ENCODE measurements at places on chromosomes 3 and 15.

- DNase-seq: no peak
Measured at GRCh38 chr15:93035953-93036810, 52.8 kb downstream of the RGMA start.

- no peak for DNase-seq
Measured at GRCh38 chr3:152383136-152383606, 114.4 kb downstream of the MBNL1 start.

DNA sequence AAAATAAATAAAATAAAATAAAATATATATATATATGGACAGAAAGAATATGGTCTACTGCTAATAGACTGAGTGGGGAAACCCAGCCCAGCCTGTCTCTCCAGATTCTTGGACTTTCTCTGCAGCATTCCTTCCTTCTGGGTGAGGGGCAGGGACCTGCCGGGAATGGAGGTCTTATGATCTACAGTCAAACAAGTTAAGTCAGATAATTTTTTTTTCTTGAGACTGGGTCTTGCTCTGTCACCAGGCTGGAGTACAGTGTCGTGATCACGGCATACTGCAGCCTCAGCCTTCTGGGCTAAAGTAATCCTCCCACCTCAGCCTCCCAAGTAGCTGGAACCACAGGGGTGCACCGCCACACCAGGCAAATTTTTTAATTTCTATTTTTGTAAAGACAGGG lies 33.5 kb upstream of the ZNF774 start:
- DNase-seq: no peak

DNA sequence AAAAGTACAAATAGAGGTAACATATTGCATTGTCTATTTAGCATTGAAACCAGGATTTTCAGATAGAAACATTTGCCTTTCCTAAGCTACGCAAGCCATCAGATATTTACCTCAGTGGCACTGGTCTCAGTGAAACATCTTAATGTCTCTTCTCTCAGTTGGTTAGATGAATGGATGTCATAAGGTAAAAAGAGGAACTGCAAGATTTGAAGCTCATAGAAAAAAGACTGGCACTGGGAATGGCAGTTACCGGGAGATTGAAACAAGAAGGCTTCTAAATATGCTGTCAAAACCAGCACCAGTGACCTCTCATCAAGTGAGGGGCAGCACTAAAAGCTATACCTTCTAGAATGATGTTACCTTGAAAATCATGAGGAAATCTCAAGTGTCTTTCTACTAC lies 486.4 kb downstream of the FHIT start:
- no peak for DNase-seq

GRCh38 chr15:64651601-64652191 lies 123.7 kb downstream of the RBPMS2 start:
- no peak for DNase-seq

DNA sequence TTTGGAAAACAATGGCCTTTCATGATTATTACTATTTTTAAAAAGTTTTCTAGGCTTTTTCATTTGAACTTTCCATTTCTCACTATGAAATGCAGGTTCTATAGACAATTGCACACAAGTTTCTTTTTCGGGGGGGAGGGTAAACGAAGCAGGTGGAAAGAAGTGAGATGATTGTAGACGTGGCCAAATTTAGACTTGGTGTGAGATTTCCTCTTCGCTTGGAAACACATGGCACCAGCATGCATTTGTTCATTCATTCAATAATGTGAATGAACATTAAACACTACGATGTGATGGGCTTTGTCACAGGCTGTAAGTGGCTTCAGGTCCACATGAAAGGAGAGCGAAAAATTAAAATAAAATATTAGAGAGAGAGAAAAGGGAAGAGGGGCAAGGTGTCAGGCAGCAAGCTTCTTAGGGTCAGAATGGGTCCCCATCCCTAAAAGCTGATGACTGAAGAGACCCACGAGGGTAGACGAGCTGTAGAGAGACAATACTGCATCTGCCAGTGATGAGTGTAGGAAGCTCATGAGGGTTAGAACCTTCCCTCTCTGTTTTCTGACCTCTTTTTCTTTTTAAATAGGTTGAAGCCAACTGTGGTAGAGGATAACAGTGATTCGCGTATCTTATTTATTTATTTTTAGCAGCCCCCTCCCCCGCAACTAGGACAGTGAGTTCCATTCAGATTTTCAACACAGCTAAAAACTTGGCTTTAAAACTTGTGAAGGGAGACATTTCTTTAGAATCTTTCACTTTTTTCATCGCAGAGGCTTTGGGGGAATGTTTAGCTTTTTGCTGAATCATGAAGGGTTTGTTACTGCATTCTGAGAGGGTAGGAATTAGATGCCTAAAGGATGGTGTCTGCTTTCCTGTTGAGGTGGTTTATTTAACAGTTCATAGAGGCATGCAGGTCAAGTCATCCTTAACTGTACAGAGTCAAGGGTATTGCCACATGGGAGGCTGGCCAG lies 36.2 kb downstream of the GAP43 start:
- no peak for DNase-seq

DNA sequence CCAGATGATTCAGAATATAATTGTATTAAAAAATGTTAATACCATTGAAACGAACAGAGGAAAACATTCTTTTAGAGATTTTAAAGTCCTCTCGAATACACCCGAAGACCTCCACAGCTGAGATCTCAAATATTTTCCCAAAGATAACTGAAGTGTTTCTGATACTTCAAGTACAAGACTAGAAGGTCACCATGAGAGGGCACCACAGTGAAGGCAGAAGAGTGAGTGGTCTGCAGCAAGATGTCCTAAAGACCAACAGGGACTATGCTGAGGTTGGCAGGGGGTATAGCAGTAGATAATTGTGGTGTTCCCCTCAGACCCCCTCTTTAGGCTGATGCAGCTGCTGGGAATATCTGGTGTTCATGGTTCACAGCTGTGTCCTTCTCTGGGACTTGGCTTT lies 156.5 kb downstream of the PDCD6IP start:
- DNase-seq: no peak

DNA sequence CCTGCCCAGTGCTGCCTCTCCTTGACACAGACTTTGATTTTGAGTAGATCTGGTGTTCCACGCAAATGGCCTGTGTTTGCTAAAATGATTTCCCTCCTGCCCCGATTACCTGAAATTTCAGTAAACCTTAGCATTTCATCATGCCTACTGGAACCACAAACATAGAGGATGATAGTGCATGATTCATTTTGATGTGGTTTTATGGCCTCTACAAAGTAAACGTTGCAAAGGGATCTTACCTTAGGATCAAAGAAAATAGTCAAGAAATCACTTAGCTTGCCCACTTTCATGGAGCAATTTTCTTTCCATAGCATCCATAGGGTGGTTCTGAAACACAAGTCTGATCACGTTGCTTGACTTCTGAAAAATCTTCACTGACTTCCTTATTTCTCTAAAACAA lies 524.6 kb upstream of the ATP11B start:
- no peak for DNase-seq

DNA sequence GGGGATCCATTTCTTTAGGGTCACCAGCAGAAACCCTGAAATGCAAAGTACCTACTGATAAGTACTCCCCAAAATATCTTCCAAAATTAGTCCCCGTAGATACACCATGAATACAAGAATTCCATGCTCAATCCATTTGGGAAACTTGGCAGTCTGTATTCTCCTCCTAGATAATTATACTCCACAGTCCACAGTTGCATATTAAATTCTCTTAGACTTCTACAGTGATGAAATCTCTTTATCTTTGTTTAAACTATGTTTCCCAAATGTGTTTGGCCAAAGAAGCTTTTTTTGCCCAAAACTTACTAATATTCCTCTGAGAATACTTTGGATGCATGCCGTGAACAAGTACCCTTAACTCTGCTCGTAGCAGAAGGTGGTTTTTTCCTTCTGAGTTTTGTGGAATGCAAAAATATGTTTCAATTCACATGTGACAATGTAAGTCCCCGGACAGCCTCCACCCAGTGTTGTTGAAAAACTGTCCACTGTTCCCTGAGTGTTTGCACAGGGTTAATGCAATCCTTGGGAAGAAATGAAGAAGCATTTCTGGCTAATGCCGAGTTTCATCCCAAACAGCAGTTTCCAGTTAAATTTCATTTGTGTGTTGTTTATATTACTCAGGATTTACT lies 126.7 kb downstream of the ARNT2 start:
- no peak for DNase-seq

DNA sequence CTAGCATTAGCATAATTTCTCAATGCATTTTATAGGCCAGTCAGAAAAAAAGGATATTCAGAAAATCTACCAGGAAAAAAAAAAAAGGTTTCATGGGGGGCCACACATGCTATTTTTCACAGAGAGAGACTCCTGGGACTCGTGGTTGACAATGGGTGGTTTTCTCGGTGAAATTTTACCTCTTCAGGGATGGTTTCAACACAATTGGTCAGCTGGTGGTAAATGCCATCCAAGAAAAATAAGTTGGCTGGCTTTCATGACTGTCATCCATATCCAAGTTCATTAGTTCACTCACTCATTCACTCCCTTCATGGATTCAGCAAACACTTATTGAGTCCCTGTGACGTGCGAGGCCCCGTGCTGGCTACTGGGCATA lies 217.3 kb downstream of the SHQ1 start:
- no peak for DNase-seq

GRCh38 chr3:174547801-174548435 lies 311.2 kb upstream of the NAALADL2 start:
- no peak for DNase-seq

Data from NCI-H187 treated with DMSO at 0.1 percent for 48 hours (cell line).